Activated CD4-positive, alpha-beta T cell treated with anti-CD3 and anti-CD28 coated beads for 36 hours (primary cell): ENCODE measurements at places on chromosomes 16 and 17.

DNA sequence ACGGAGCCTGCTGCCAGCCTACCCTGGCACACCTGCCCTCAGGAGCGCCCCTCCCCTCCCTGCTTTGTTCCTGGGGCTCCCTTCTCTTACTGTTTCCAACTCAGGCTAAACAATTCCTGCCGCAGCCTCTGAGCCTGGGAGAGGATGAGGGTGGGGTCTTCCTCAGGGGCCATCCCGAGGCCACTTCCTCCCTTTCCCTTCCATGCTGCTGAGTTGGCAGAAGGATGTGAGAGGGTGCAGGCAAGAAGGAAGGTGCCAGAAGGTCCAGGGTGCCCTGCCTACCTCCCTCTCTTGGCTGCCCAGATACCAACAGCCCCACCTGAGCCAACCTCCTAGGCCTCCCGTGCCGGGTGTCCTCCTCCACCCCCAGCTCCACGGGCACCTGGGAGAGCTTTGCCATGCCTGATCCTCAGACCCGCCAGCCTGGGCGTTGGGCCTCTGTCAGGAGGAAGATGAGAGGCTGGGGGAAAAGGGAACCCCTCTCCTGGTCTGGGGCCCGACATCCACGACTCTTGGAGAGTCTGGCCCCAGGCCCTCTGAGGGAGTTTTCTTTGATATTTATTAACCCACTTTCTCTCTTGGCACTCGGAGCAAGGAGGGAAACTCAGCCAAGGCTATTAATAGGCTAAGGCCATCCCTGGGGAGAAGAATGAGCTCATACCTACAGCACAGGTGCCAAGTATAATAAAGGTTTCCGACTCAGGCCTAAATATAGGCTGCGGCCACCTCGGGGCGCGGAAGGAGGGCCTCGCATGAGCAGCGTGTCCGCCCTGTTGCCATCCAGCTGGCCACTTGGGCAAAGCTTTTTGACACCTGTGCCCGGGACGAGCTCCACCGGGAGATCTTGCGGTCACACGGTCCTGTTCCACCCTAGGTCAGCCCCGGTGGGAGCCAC, 232.0 kb downstream of the ENGASE start:
- DNase-seq, result no peak

- DNase-seq, result no peak
Observed at GRCh38 chr16:87435372-87436224, 43.5 kb downstream of the MAP1LC3B start.

- peak; percentile 86 for DNase-seq
Observed at GRCh38 chr16:66961065-66961744, at the start of gene CES3. CES3 (plus strand) TSS chr16:66961266; CDS start chr16:66961308, 42 bp downstream.

DNA sequence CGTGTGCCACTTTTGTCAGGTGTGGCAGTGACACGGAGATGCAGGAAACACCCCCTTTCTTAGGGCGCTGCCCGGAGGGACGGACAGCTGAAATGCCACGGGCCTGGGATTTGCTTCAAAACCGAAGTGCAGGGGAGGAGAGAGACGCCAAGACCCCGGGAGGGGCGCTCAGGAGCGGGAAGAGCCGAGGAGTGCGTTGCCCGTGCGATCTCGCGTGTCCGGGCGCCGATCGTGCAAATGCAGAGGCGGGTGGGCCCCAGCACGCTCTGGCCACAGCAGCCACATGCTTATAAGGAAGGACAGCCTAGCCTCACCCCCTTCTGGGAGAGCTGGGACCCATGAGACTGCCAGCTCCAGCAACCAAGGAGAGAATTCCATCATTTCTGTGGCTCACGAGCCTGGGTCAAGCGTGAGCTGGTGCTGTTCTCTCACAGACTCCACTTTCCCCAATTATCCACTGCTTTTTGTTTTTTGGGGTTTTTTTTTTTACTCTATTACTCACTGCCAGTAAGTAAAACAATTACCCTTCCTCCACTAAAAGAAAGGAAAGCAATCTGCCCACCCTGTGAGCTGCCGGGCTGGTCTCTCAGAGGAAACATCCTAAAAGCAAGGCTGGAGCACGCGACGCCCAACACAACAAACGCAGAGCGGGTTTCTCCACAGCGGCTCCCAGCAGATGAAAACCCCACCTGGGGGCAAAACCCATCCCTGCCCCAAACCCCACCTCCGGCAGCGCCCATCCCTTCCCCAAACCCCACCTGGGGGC, 27.2 kb upstream of the C16orf95 start:
- DNase-seq, result no peak
